ENCODE measurements at places on chromosomes 13 and 19. TPM values are rescaled to one million over a fixed set of nuclear protein-coding genes. Genes with fewer than 3 reads are reported as not detected.
A peak's percentile ranks its signal among the peaks of the same experiment; 100 is the strongest.

The SBSN gene
- total RNA-seq = not detected

The CLEC11A gene
- total RNA-seq = 2.4 TPM

DNA sequence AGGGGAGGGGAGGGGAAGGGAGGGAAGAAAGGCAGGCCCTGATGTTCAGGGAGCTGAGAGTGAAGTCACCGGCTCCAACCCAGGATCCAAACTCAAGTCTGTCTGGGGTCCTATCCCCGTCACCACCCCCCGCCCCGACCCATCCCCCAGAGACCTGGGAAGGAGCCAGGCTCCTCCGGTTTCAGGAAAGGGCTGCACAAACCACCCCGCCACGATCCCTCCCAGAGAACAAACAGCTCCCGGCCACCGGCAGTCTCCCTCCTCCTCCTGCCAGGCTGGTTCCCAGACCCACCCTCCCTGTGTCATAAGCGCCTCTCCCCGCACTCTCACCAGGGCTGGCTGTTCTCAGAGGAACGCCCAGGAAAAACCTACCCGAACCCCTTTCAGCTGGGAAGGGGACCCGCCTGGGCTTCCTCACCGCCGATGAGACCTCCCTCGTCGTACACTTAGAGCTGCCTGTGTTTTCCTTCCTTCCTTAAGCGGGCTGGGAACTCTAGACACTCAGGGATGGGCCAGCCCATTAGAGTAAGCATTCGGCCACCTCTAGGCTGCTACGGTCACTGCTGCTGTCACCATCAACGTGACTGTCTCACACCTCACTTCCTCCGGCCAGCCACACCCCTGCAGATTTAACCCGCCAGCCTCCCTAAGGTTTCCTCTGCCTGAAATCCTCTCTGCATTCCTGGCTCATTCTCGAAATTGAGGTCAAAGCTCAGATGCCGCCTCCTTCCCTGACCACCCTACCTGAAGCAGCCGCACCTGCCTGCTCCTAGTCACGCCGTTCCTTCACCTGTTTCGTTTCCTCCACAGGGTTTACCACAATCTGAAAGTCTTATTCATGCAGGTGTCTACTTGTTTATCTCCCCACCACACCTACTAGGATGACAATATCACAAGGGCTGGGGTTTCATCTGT, 6.3 kb upstream of the RDH13 start:
- peak overlapping the region; percentile 84 for H3K4me3 ChIP-seq
- peaks cover 13% of the 10 kb centered on the region for H3K27me3 ChIP-seq
- peaks cover 35% of the 10 kb centered on the region for H3K36me3 ChIP-seq
- H3K4me1 ChIP-seq = peaks cover 29% of the 10 kb centered on the region

DNA sequence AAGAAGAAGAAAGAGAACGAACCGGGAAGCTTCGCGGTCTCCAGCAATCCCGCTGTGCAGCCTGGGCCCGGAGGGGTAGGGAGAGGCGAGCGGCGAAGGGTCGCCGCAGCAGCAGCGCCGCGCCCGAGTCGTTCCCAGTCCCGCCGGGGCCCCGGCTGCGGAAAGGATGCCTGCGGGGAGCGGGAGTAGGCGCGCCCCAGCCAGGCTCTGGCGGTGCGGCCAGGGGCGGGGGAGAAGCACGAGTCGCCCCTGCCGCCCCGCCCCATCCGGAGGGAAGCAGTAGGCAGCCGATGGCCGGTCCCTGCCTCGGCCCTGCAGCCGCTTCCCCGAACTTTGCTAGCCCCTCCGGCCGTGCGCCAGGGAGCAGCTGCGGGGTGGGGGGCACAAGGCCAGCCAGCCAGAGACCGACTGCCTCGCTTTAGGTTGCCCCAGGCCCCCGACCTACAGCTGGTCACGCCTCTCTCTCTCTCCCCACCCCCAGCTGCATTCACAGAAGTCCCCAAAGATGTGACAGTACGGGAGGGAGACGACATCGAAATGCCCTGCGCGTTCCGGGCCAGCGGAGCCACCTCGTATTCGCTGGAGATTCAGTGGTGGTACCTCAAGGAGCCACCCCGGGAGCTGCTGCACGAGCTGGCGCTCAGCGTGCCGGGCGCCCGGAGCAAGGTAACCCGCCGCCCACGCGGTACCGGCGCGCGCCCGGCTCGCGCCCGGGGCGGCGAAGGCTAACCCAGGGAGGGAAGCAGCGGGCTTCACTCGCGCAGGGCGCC, 1.1 kb downstream of the VSTM2B start:
- peaks cover 4% of the 10 kb centered on the region for H3K36me3 ChIP-seq
- H3K27me3 ChIP-seq = peaks cover 34% of the 10 kb centered on the region
- no peak overlapping the region for H3K27ac ChIP-seq
- DNase-seq = no peak

- H3K36me3 ChIP-seq = peaks cover 30% of the 10 kb centered on the region
- H3K4me3 ChIP-seq = no peak overlapping the region
- no peak for DNase-seq
These were observed 6.8 kb downstream of the ATP13A1 start for GRCh38 chr19:19656451-19657396.

GRCh38 chr13:71634182-71634581, 232.8 kb downstream of the DACH1 start:
- no peak overlapping the region for H3K4me3 ChIP-seq
- no peak for DNase-seq
- no peaks in the 10 kb centered on the region for H3K4me1 ChIP-seq
- no peaks in the 10 kb centered on the region for H3K36me3 ChIP-seq
- H3K27ac ChIP-seq = no peak overlapping the region

The IZUMO2 gene
- total RNA-seq = not detected

DNA sequence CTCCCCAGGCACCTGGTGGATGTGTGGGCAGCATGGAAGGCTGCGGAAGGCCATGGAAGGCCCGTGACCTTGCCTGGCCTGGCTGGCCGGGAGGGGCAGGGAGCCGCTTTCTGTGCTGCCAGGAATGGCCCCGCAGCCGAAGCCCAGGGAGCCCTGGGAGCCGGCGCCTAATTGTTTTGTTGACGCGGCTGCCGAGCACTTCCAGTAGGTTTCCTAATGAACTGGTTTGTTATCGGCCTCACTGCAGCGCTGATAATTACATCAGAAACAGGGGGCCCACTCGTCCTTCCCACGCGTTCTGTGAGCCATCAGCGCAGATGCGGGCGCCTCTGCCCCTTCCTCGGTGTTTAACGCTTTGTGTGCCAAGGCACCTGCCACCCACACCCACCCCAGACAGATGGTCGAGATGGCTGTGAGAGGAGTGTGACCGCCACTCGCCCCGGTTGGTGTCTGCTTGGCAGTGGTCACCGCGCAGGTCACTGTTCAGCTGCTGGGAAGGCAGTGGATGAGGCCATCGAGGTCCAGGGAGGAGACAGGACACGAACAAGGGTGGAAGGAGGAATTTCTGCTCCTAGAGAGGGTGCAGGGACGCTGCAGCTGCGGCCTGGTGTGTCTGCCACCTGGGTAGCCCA, 124.5 kb downstream of the KDM4B start:
- no peak overlapping the region for H3K4me3 ChIP-seq
- no peaks in the 10 kb centered on the region for H3K4me1 ChIP-seq
- H3K27me3 ChIP-seq = no peaks in the 10 kb centered on the region
